Fibroblast of skin of left quadriceps (primary cell): ENCODE measurements at places on chromosomes 3 and 15.
A peak's percentile ranks its signal among the peaks of the same experiment; 100 is the strongest.

GRCh38 chr3:24254649-24255048 is 240.0 kb downstream of the THRB start:
- peak; percentile 93 for DNase-seq

DNA sequence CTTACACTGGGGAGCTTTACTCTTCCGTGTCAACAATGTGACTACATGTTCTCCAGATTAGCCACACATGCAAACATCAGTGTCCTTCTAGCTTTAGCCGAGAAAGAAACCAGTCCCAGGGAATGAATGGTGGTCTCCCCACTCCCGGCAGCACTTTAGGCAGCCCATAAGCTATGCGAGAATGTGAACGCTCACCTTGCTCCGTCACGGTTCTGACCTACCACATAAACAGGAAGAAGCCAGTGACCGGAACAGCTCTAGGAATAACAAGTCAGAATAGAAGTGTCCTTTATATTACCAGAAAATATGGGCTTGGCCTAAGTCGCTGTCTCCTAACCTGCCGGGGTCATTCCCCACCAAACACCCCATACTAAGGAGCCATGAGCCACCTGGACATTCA is 98.0 kb upstream of the ABHD17C start:
- DNase-seq = no peak

DNA sequence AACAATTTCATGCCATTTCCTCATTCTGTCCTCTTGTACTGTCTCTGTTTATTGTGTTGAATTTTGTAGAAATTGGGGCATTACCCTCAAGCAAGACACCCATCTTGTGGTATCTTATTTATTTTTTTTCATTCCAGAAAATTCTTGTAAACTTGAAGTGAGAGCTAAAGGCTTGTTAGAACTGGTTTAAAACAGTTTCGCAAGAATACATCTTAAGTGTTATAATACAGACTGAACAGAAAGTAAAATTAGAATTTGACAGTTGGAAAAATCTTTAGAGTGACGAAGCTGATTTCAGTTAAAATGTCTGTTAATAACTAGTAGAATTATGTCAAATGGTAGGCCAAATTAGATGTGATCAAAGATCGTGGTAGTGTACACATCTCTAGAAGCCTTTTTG is 26.9 kb downstream of the RNF13 start:
- no peak for DNase-seq

DNA sequence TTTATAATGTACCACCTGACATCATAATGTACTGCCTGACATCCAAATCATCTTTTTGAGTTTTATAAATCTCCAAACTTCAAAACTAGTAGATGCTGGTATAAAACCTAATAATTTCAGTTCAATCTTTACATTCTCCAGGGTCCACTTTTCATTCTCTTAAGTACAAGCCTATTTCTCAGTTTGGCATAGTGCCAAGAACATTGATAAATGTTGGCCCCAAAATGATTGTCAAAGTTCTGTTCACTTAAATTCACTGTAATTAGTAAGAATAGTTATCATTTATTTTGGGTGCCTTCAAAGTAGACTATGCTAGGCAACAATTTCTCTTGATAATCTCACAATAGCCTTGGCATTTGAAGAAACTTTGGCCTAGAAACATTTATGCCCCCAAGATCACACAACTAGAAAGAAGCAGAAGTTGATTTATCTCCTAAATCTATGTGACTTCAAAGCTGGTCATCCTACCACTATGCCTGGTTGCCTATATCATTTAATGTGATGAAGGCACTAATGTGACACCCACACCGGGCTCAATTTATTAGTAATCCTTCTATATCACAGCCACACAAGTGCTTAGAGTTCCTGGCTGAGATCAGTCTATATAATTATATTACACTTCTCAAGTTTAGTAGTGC is 101.7 kb downstream of the ZNF609 start:
- no peak for DNase-seq

DNA sequence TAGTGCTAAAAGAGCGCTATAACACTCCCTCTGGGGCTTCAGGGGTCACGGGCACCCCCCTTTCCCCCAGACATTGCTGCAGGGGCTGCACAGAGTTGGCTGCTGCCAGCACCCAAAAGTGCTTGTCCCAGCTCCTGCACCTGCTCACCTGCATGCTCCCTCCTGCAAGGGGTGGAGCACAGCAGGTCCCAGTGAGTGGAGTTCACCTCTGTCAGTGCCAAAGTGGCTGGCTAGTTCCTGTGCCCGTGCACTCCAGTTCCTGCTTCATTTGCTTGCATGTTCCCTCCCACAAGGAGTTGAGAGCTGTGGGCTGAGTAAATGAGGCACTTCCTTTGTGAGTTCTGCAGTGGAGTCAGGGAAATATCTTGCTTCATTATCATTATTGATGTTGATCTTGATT is 476.9 kb downstream of the SQOR start:
- DNase-seq = no peak
